ENCODE measurements at places on chromosomes 11 and 22. TPM values are rescaled to one million over a fixed set of nuclear protein-coding genes. Genes with fewer than 3 reads are reported as not detected.

DNA sequence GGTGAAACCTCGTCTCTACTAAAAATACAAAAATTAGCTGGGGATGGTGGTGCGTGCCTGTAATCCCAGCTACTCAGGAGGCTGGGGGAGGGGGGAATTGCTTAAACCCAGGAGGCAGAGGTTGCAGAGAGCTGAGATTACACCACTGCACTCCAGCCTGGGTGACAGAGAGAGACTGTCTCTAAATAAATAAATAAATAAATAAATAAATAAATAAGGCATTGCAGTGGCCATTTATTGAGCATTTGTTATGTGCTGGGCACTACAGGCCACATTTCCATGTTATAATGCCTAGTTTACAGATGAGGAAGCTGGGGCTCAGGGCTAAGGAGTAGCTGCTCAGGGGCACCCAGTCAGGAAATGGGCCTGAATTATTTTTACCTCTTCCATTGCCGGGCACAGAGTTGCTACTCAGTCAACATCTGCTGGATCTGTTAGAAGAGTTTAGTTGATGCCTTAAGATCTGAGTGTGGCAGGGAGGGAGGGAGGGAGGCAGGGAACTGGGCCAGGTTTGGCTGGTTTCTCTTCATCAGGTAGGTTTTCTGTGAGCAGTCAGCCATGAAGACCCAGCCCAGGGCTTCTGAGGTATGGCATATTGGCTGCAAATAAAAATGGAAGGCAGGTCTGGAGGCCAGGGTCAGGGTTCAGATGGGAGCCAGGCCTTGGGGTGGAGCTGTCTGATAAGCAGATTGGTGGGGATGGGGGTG lies 5.6 kb downstream of the PVALB start:
- peaks cover 2% of the 10 kb centered on the region for H3K4me1 ChIP-seq
- no peak overlapping the region for H3K27ac ChIP-seq
- H3K36me3 ChIP-seq = no peaks in the 10 kb centered on the region

DNA sequence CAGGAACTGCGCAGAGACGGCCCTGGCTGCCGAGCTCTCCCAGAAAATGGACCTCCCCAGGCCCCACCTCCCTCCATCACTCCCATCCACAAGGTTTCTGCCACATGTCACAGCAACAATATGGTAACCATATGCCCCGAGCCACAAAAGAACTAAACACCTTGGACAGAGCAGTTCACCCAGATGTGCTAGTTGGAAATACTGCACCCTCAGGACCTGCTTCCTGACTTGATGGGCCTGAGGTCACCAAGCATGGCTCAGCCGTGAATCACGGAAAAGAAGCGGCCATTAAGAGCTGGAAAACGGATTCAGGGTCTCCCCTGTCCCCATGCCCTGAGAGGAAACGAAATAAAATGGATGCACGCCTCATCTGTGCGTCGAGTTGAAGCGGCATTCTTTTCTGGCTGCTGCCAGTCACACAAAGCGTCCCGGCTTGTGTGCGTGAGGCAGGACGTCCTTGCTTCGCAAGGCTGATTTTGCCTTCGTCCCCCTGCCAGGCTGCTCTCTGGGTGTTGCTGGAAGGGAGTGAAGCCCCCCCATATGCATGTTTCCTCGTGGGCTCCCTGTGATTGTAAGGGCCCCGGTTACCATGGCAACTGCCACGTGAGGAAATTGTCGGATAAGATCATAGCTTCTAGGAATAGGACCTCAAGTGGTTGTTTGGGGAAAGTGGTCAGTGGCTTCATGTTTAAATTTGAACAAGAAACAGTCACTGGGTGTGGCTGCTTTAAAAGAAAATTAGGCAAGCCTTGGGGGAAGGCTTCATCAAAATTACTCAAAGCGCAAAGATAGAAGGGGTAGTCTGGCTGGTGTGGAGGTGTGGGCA lies 51.7 kb downstream of the FLI1 start:
- peaks cover 96% of the 10 kb centered on the region for H3K4me1 ChIP-seq
- no peak overlapping the region for H3K4me3 ChIP-seq
- H3K36me3 ChIP-seq = peaks cover 9% of the 10 kb centered on the region

GRCh38 chr11:74354036-74354435 lies 42.6 kb upstream of the P4HA3 start:
- DNase-seq = no peak
- no peaks in the 10 kb centered on the region for H3K36me3 ChIP-seq
- no peak overlapping the region for H3K4me3 ChIP-seq
- no peak overlapping the region for H3K27ac ChIP-seq
- H3K4me1 ChIP-seq = no peaks in the 10 kb centered on the region

TRIM48 gene
- polyA plus RNA-seq = not detected

- H3K36me3 ChIP-seq = no peaks in the 10 kb centered on the region
- DNase-seq = no peak
- H3K27me3 ChIP-seq = no peaks in the 10 kb centered on the region
- no peaks in the 10 kb centered on the region for H3K4me1 ChIP-seq
Measured at GRCh38 chr11:84588131-84588829, 1038.9 kb downstream of the DLG2 start.
